Gastroesophageal sphincter (tissue), 4 donors: ENCODE measurements at places on chromosomes 7 and 10.
A peak's percentile ranks its signal among the peaks of the same experiment; 100 is the strongest.

DNA sequence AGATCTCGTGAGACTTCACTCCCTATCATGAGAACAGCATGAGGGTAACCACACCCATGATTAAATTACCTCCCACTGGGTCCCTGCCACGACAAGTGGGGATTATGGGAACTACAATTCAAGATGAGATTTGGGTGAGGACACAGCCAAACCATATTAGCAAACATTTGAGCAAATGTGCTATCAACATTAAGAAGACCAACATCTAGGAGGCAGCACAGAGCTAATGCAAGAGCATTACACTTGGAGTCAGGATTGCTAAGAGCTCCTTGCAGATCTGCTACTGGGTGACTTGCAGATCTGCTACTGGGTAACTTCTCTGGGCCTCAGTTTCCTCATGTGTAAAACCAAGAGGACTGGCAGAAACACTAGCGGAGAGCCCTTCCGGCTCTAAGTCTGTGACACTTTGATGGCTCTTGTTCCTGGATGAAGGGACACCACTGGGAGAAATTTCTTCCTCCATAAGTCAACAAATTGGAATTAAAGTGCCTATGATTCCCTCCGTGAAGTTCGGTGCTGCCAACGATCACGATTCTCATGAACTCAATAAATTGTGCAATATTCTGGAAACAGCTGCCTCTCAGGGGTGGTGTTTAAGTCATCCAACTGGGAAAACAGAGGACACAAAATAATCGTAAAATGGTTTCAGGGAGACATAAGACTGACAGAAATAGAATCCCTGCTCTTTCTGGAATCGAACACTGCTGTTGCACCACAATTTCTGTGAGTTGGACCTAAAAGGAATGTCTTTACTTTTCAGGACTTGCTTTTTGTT is 115.8 kb upstream of the ITGB1 start:
- no peak for ATAC-seq

GRCh38 chr10:74763934-74764591 is 62.3 kb upstream of the KAT6B start:
- no peak for ATAC-seq

GRCh38 chr7:28533731-28534531 is 121.6 kb downstream of the CREB5 start:
- ATAC-seq = peak; percentile 81

GRCh38 chr10:122182308-122182707 is 88.8 kb upstream of the BTBD16 start:
- ATAC-seq = no peak

- no peak for ATAC-seq
These were observed 632.6 kb upstream of the KCND2 start for GRCh38 chr7:119640326-119640725.

GRCh38 chr10:4654496-4654895 is 171.5 kb upstream of the AKR1E2 start:
- no peak for ATAC-seq

DNA sequence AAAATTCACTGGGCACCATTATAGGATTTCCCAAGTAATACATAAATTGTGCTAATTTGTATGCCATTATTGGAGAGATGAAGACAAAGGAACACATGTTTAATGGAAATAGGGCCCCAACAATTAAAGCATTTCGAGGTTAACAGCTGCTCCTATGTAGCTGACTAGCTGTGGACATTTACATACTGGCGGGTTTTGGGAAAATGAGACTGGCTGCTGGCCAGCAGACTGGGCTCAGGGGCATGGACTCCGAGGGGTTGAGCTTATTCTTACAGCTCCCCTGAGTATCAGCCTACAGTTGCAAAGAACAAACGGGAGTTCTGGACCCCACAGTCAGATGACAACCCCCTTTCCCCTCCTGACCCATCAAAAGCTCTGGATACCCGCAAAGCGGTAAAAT is 91.9 kb upstream of the MYO3A start:
- no peak for ATAC-seq

DNA sequence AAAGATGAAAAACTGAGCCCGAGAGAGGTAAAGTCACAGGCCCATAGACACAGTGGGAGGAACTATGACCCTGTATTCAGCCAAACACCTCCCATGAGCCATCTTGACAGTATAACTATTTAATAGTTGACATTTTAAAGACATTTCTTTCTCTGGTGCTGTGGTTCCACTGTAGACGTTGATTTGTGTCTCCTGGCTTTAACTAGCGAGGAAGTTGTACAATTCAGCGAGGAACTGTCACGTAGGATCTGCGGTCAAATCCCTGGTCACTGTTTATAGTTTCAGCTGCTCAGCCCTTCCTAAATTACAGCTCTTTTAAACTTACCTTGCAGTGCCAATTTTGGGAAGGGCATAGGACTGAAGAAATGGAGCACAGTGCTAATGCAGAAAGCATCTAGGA is 7.1 kb upstream of the CELF2 start:
- ATAC-seq = no peak

DNA sequence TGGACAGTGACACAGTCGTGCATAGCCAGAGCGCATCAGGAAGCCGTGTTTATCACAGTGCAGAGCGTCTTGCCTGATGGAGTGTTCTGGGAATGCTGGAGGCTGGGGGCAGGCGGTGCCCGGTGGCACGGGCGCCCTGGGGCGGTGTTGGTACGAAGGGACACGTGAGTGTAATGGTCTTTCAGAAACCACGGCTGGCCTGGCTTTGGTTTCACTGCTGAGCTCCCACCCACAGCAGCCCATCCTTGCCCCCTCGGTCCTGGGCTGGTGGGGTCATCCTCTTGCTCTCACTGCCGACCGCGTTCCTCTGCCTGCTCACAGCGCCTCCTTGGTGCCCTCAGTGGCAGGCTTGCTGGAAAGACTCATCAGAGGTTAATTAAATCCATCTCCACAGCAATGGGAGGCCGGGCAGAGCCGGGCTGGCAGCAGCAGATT is 50.6 kb downstream of the NKX6-2 start:
- no peak for ATAC-seq

- ATAC-seq = no peak
These were observed 24.6 kb downstream of the POM121L12 start for GRCh38 chr7:53060066-53060465.

DNA sequence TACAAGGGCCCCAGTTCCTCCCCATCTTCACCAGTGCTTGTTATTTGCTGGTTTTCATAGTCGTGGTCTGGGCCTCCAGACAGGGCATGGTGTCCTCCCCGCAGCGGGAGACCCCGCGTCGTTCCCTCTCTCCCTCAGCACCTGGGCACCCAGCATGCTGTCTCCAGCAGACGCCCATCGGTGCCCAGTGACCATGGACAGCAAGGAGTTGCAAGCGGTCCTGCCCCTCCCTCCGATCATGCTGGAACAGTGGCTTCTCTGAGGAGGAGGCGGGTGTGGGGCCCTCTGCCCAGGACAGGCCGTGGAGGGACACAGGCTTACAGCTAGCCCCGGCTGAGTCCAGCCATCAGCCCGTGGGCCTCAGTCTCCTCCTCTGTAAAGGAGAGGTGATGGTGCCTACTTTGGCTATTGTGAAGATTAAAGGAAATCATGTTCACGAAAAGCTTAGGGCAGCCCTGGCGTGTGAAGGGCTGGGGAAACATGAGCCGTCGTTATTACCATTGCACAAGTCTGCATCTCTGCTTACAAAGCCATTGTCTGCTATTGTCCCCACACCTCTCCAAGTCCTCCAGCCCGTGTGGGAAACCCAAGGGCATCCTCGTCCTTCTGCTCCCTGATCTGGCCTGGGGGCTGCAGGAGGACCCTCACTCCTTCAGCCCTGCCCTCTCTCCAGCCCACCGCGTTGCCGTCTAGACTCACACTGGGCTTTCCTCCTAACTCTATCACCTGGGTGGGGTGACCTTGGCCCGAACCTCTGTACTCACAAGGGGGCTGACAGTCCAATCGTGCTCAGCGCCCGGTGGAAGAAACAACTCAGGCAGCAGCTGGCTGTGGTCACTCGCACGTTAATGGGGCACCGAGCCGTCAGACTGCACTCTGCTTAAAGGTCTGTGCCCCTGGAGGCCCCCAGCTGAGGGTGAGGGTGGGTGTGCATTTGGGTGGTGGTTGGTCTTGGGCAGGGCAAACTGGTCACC is 29.9 kb downstream of the EN2 start:
- ATAC-seq = no peak

DNA sequence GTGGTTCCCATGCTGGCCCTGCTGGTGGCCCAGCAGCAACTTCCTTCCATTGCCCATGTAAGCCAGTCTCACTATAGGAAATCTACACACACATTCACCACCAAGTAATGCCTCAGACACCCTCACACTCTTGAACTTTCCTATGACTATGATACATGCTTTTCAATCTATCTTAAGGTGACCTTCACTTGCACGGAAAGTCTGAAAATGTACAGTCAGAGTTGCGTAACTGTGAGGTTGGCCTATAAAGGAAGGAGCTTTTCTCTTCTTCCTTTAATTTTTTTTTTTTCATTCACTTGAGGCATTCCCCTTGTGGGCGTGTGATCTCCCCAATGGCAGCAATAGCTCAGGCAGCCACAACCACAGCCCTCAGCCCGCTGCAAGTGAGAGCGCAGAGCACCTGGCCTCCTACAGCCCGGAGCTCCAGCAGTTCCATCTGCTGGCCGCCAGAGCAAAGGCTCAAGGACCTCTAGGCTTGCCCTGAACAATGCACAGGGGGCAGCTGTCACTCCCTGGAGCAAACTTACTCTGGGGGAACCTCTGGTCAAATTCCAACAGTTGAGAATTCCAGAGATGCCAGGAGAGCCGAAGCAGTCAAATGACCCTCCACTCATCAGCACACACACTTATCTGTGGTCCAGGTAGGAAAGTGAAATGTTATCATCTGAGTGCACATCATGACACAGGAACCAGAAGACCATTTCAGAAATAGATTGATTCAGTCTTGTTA is 123.1 kb upstream of the ADO start:
- ATAC-seq = no peak

DNA sequence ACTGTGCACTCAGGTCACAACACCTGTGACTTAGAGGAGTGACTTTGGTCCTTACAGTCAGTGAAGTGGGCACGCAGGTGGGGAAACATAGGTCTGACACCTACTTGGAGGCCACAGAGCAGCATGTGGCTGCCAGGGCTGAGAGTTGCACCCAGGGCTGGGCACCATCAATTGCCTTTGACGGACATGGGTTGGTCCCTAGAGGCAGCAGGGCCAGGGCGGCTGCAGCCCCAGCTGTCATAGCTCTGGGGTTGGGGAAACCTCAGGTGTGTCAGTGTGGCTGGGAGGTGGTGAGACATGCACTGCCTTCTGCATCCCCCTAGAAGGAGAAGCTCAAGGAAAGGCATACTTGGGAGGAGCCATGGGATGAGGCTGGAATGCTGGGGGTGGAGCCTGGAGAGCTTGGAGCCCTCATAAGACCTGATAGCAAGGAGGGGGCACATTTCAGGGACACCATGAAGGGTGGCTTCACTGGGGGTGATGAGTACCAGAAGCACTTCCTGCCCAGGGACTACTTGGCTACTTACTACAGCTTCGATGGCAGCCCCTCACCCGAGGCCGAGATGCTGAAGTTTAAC is at the start of gene INMT:
Gene INMT, plus strand, starts transcription at position 440 of the 578 bp plus-strand sequence. Its CDS starts 16 bp downstream, at position 456.
- peak; percentile 26 for ATAC-seq

- no peak for ATAC-seq
These were observed 156.4 kb upstream of the PCBD1 start for GRCh38 chr10:71044720-71045119.

DNA sequence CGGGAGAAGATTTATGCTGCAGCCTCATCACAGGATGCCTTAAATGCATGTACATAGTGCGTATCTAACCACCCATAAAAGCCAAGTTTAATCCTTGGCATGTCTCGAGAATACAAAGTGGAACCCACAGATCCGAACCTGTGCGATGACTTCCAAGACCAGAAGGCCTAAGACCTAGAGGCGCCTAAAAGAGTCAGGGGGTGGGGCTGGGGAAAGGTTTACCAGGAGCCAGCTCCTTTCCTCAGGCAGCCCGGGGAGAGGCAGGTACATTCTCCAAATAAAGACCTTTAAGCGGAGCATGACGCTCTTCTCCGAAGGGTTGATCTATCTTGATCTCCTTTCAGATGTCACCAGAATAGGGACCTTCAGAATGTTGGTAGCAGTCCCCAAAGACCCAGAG is 9.7 kb downstream of the SP8 start:
- ATAC-seq = no peak

GRCh38 chr7:151313857-151314256 is 27.8 kb upstream of the NUB1 start:
- peak; percentile 68 for ATAC-seq

GRCh38 chr7:12873571-12873970 is 186.1 kb downstream of the ARL4A start:
- no peak for ATAC-seq

DNA sequence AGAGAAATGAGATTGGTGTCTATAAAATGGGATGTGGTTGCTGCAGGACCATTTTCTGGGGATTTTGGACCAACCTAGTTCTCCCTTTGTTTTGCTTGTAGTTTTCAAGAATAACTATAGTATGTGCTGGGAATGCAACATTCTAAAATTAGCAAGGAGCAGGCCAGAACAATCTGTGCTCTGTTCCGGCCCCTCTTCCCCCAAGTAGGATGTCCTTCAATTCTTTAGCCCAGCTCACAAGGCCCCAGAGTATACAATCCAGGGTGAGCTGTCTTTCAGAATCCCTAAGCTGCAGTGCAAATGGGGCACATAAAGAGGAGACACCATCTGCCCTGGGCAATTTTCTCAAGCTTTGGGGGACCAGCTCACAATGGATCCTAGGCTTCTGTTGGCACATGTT is 809.1 kb downstream of the TNS3 start:
- peak; percentile 79 for ATAC-seq
